Activated naive CD4-positive, alpha-beta T cell (primary cell): ENCODE measurements at places on chromosomes 6 and 20.

DNA sequence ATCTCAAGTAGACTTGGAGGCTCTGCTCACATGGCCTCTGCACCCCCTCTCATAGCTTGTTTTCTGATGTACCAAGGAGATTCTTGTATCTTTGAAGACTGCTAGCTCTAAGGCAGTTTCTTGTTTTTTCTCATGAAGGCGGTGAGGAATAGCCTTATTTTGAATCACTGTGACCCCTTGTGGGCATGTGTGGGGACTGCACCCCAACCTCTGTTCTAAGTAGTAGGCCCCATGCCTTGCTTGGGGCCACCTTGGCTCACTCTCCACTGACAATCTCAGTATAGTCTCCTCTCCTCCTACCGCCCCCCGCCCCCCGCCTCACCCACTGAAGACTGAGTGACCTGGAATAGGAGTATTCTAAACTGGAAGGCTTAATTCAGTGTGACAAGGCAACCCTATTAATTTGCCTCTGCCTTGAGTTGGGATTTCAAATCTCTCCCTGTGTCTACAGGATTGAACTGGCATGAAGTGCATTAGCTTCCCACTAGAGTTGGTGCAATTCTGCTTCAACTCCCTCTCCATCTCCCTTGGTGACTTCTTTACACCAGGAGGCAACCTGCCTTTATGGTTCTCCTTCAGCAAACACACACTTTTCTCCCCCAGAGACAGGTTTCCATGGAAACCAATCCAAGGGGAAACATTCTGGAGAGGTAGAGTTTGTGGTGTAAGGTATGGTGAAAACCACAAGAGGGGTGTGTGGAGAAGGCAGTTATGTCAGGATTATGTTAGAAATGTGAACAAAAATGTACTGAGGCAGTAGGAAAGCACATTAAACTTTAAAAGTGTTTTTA lies 75.4 kb upstream of the ECI2 start:
- DNase-seq: peak; percentile 22

DNA sequence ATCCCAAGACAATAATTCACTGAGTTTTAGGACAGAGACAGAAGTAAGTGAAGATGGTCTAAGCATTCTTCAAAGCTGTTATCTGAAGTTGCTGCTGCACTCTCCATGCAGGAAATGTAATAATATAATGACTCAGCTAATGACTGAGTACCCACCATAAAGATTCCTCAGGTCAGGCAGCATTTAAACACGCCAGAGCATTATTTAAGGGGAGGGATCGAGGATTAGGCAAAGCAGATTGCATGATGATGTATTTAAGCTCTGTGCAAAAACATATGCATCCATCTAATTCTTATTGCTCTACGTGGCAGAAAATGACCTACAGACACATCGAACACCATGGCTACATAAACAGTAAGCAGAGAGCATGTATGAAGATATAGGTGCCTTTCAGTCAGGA lies 216.4 kb downstream of the UNC5CL start:
- no peak for DNase-seq

GRCh38 chr6:679282-679681 lies 13.7 kb downstream of the EXOC2 start:
- no peak for DNase-seq

- no peak for DNase-seq
These were observed 271.2 kb downstream of the PRL start for GRCh38 chr6:22025468-22026163.

DNA sequence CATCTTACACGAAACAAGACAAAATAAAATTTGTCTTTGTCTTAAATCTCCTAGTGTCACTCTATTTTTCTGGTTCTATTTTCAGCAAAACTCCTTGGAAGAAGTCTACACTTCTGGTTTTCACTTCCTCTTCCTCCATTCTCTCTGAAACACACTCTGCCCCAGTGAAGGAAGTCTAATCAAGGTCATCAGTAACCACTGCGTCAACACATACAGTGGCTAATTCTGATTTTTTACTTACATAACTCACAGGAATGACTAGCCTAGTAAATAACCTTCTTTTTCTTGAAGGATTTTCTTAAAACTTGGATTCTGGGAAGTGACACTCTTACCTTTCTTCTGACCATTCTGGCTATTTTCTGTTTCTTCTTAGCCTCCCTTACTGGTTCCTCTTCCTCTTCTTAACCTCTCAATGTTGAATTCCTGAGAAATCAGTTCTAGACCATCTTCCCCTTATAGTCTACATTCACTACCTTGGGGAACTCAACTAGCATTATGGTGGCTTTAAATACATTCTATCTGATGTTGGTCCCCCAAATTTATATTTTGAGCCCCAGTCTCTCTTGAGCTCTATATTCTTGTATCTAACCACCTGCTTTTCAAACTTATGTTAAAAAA lies 37.5 kb downstream of the AIG1 start:
- no peak for DNase-seq

- no peak for DNase-seq
These were observed 93.9 kb upstream of the HEY2 start for GRCh38 chr6:125655511-125655910.

DNA sequence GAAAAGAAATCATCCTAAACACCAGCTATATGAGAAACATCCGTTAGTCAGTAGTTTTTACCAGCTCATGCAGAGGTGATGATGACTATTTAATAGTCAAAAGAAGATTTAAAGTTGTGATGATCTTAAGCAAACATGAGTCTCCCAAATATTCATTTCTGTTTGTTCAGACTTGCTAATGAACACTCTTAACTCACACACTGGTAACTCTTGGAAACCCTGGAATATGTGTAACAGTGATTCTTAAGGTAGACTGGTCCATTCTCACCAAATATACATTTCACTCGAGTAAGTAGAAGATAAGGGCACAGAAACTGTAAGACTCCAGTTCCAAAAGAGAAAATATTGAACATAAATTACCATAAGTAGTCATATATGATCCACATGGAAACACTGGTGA lies 29.1 kb downstream of the RSPO3 start:
- no peak for DNase-seq

- no peak for DNase-seq
These were observed 130.2 kb upstream of the AKIRIN2 start for GRCh38 chr6:87832025-87832825.

GRCh38 chr20:3248167-3248992 lies 9.4 kb upstream of the SLC4A11 start:
- no peak for DNase-seq

GRCh38 chr20:23180451-23180921 lies 94.4 kb upstream of the CD93 start:
- DNase-seq: no peak

- no peak for DNase-seq
These were observed 24.8 kb downstream of the GRM4 start for GRCh38 chr6:34120953-34121675.

GRCh38 chr20:20437314-20437713 lies 69.4 kb downstream of the INSM1 start:
- DNase-seq: no peak

GRCh38 chr6:21031182-21031581 lies 496.9 kb downstream of the CDKAL1 start:
- no peak for DNase-seq

DNA sequence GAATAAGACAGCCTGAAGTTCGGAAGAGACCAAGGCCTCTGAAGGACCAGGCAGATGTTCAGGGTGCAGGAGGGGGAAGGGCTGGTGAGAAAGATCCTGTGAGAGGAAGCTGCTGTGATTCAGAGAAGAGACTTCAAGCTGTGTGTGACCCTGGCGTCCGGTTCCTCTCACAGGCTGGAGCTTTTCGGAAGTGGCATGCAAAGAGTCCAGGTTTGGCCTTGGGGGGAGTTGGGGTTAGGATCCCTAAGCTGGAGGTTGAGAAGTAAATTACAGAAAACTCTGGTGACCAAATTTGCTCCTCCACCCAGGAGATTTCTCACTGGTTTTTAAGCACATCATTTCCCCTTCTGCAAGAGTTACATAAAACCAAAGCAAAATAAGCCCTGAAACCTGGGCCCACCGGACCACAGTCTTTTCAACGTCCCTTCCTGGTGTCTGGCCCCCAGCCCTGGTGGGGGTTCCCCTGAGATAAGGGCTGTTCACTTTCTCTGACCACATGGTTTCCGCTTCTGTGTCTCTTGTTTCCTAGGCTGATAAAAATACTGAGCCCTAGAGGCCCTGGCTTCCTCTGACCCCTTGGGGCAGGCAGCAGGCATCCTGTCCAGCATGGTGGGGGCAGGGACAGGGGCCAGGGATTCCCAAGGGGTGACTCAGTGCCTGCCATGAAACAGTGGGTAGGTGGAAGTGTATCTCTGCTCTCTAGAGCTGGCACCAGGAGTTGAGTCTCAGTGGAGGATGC lies 12.0 kb upstream of the LTA start:
- no peak for DNase-seq

GRCh38 chr6:159450815-159451465 lies 242.1 kb downstream of the SOD2 start:
- no peak for DNase-seq

GRCh38 chr6:23522792-23523547 lies 603.0 kb upstream of the NRSN1 start:
- no peak for DNase-seq

DNA sequence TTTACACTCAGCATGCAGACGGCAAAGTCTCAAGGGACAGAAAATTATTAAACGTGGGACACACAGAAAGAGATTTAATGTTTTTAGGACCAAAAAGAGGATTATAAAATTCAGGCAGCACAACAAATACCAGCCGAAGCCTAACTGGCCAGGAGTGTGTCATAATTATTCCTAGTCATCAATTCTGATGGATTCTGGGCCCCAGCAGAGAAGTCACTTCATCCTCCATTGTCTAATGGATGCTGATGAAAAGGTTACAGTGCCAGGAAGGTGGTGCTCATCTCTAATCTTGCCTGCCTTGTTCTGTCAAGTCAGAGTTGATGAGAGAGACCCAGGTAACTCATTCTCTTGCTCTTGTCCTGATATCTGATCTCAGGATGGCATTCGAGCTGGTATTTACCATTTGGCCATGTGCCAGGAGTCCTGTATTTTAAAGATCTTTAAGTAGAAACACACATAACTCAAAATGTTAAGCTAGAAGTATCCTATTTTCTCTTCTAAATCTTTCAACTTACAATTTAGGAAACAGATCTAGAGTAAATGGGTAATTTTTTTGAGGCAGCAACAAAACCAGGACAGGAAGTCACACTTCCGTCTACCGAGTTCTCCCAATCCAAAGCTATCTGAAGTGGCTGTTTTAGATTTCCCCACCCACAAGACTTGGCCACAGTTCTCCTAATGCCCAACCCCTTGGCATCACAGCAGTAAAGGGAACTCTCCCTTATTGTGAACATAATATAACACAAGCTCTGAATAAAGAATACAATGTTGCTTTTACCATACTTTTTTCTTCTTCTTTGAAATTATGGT lies 50.0 kb downstream of the ADAT2 start:
- no peak for DNase-seq

GRCh38 chr6:2007165-2007564 lies 238.2 kb downstream of the GMDS start:
- no peak for DNase-seq

DNA sequence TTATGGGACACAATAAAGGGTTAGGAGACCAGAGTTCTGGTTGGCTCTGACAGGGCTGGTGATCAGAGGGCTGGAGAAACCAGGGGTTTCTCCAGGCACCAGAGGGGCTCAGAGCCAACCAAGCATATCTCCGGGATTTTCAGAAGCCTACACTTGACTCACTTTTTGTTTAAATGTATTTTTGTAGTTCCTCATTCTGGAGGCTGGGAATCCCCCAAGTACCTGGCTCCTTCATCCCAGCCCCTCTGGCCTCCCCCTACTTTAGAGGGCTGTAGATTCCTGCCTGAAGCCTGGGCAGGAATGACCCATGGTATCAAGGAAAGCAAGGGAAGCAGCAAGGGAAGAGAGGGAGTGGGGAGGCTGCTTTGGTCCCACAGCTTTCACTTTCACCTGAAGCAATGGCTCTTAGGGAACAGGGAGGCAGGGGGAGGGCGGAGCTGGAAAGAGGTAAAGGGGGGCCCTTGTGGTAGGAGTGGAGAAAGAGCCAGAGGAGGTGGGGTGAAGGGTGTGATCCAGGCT lies 973 bp downstream of the CD40 start:
- no peak for DNase-seq

GRCh38 chr6:42332916-42333315 lies 115.3 kb upstream of the MRPS10 start:
- no peak for DNase-seq

DNA sequence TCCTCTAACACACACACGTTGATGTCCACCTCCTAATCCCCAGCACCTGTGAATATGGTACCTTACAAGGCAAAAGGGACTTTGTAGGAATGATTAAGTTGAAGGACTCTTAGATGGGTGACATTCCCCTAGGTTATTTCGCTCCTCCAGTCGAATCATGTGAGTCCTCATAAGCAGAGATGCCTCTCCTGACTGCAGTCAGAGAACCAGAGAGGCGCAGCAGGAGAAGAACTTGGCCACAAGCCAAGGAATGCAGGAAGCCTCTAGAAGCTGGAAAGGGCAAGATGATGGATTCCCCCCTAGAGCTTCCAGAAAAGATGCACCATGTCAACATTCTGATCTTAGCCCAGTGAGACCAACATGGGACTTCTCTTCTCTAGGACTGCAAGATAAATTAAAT lies 133.1 kb upstream of the PTPRT start:
- no peak for DNase-seq

DNA sequence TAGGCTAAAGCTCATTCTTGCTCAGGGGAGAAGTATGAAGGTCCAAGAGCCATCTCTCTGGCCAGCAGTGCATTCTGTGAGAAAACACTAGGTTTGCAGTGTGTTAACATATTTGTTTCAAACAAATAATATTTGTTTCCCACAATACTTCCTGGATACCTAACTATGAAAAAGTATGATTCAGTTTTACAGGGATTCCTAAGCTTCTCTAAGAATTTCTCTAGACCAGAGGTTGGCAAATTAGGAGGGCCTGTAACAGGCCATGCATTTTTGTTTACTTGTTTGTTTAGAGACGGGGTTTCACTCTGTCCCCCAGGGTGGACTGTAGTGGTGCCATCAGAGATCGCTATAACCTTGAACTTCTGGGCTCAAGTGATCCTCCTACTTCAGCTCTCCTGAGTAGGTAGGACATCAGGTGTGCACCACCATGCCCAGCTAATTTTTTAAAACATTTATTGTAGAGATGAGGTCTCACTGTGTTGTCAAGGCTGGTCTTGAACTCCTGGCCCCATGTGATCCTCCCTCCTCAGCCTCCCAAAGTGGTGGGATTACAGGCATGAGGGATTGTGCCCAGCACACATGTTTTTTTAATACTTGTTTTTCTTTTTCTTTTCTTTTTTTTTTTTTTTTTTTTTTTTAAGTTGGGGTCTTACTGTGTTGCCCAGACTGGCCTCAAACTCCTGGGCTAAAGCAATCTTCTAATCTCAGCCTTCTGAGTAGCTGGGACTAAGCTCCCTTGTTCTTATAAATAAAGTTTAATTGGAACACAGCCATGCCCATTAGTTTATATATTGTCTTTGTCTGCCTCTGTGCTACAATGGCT lies 71.7 kb downstream of the ADGRG6 start:
- DNase-seq: no peak
